Posterior cingulate gyrus (tissue), 11 donors: ENCODE measurements at places on chromosomes 1 and 21.

DNA sequence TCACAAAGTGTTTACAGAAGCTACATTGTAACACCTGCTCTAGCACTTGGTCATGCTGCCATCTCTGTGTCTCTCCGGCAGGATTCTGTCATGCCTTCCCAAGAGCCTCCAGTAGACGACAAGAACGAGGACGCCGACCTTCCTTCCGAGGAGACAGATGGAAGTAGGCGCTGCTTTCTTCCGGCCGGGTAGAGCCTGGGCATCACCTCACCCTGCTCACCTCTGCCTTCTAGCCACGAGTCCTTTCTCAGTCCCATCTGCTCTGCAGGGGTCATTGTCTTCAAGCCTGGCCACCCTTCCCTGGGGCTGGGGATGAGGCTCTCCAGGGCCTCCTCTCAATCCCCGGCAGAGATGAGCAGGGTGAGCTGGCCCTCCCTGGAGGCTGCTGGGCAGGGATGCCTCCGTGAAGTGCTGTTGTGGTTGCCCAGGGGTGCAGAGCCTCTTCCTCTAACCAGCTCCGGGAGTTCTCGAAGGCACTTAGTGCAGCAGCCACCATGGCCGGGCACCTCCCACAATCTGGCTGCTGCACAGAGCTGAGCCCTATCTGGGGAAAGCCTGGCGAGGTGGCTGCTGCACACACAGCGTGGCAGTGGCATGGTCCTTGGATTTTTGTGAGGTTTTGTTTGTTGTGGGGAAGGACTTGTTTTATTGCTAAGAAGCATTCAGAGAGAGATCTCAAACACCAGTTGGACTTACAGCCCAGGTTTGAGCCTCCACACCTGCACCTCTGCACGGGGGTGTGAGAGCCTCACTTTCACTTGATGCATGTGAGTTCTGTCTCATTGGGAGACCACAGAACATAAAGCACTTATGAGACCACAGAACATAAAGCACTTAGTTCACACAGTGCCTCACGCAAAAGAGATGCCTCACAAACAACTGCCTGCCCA, 48.4 kb downstream of the FAAP20 start:
- DNase-seq, result peak; percentile 61

DNA sequence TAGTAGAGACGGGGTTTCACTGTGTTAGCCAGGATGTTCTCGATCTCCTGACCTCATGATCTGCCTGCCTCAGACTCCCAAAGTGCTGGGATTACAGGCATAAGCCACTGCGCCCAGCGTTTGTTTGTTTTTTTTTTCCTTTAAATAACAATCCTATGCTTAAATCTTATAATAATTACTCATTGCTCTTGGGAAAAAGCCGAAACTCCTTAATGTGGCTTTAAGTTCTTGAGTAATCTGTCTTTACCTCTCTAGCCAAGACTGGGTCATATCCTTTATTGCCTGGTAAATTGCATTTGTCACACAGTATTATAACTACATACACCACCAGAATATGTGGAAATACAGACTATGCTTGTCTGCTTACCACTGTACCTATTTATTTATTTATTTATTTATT, 97.1 kb downstream of the MACF1 start:
- no peak for DNase-seq

- no peak for DNase-seq
Observed at GRCh38 chr1:84048820-84049219, 49.9 kb upstream of the TTLL7 start.

GRCh38 chr1:205147191-205147835, 25.5 kb upstream of the RBBP5 start:
- DNase-seq, result no peak

DNA sequence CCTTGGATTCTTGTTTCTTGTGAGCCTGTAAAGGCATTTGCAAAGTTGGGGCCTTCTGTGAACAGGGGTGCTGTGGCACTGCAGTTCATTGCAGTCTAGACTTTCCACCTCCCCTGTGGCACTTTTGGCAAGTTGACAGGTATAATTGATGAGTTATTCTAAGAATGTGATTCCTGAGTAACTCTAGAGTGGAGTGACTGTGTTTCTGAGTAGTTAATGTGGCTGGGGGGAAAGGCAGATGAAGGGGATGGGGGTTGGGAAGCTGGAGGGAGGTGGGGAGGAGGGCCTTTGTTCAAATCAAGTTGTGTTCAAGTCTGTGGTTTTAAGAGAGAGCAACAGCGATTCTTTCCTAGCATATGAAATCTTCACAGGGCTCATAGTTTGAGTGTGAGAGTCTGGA, 32.9 kb downstream of the PBX1 start:
- no peak for DNase-seq

- peak; percentile 55 for DNase-seq
Observed at GRCh38 chr1:205004351-205004750, 38.7 kb upstream of the CNTN2 start.

- no peak for DNase-seq
Observed at GRCh38 chr1:213268221-213268620, 217.2 kb downstream of the RPS6KC1 start.

- DNase-seq, result no peak
Observed at GRCh38 chr1:20148571-20149500, 9.7 kb downstream of the PLA2G2F start.

- DNase-seq, result no peak
Observed at GRCh38 chr21:36697851-36698384, 997 bp upstream of the SIM2 start.

- DNase-seq, result no peak
Observed at GRCh38 chr1:44220755-44221154, 7.5 kb downstream of the DMAP1 start.

DNA sequence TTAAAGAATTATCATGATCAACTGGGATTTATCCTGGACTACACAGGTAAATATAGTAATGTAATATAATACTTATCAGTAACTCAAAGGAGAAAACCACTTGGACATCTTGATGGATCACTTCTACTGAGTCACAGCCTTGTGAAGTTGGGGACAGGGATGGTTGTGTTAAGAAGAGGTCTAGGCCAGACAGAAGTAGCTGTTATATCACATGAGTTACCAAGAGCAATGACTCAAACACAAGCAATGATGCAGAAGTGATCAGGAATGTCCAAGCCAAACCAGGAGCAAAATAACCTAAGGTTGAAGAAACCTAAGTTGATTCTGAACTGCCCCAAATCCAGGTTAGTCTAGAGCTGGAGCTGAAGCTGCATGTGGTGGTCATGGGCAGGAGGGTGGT, 424.5 kb upstream of the DAB1 start:
- no peak for DNase-seq

- no peak for DNase-seq
Observed at GRCh38 chr1:11434501-11434900, 44.5 kb upstream of the DISP3 start.

GRCh38 chr1:160400223-160400645, at the start of gene VANGL2:
Gene VANGL2, plus strand, starts transcription at chr1:160400564. Its CDS starts 15,274 bp downstream, at chr1:160415838.
- DNase-seq, result peak; percentile 97

- no peak for DNase-seq
Observed at GRCh38 chr21:42346441-42346840, 4.4 kb downstream of the TFF2 start.

DNA sequence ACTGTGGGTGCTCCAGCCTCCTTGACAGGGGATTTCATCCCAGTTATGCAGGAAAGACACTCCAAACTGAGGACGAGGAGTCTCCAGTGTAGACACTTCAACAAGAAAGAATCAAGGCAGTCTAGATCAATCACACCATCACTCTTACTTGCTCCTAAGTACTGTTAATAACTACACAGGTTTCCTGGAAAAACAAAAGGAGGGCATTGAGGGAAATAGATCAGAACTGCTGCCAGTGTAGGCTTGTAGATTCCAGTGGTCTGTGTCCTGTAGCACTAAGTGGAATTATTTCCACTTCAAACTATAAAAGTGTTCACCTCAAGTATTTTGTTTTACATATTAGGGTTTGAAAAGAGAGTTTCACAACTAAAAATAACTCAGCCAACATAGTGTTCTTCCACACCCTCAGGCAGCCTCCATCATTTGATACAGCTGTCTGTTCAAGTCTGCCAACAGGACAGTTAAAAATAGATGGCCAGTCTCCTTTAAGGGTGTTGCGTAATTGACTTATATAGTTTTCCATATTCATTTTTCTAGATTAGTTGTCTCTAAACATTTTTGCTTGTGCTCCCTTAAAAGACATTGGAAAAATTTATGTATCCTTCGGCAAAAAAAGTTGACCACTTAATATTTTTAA, 32.0 kb upstream of the AGL start:
- no peak for DNase-seq

DNA sequence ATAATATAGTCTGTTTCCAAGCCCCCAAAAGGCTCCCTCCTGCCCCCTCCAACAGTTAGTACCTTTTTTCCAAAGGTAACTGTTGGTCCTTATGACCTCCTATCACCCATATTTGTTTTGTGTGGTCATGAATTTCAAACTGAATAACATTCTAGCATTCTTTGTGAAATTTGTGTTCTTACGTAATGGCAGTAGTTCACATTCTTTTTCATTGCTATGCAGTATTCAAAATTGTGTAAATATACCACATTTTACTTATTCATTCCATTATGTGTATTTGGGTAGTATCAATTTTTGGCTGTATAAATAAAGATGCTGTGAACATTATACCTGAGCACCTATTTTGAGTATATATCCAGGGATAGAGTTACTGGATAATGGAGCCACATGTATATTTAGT, 13.4 kb downstream of the RNF11 start:
- DNase-seq, result no peak

- no peak for DNase-seq
Observed at GRCh38 chr1:167665469-167665868, 35.4 kb downstream of the RCSD1 start.

DNA sequence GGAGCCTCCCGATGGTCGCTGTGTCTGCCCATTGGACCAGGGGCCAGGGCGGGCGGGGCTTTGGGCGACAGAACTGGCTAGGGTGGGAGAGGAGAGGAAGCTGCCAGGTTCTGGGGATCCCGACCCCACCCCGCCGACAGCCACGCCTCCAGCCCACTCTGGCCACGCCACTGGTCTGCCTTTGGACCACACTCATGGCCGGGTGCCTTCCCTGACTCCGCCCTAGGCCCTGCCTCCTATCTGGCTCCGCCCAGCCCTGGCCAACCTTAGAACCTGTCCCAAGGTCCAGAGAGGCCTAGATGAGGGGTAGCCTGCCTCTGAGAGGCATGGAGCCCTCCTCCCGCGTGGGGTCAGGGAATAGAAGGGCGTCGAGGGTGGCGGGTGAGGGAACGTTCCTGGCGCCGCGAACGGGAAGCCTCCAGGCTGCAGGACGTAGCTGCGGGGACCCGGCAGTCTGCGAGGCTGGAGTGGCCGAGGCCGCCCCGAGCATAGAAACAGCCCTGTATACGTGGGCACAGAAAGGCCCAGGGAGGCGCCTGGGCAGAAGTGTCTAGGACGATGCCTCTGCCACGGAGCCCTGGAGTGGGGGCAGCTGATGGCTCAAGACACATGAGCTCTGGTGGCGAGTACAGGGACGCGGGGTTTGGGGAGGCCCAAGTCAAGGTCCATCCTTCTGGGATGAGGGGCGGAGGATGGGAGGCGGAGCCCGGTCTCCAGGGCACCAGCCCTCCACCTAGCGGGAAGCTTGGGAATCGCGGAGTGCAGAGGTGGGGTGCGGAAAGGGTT, 11.5 kb upstream of the COL16A1 start:
- peak; percentile 79 for DNase-seq

GRCh38 chr1:177145106-177146070, 19.1 kb downstream of the ASTN1 start:
- DNase-seq, result no peak

DNA sequence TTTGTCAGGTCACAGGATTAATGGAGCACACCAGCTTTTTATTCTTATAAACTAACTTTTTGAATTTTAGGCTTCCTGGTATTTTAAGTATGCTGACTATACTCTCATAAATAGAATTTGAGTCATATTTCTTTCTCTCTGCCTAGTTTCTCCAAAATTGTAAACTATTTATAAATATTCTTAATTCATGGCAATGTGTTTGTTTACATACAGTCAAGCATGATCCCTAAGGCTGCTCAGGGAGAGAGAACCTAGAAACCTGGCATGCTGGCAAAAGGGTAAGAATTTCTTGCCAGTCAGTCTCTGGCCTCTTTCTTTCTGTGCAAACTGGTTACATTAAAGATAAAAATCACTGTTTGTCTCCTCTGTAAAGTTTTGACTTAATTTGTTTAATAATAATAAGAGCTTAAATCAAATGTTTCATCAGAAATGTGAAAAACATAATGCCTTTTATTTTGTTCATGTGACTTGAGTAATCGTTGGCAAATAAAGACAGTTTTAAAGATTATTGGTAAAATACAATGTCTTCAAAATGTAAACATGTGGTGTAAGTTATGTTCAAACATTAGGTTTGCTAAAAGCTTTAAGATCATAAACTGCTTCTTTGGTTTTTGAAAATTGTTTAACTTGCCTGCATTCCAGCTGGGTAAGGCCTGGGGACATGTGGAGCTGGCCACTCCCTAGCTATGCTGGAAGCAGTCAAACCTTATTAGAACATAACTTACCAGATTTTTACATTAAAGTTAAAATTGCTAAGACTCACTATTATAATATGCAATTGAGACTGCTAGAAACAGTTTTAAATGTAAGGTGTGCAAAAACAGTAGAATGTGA, 1401.7 kb downstream of the NCAM2 start:
- no peak for DNase-seq

- no peak for DNase-seq
Observed at GRCh38 chr1:244760471-244760870, 75.0 kb upstream of the COX20 start.

DNA sequence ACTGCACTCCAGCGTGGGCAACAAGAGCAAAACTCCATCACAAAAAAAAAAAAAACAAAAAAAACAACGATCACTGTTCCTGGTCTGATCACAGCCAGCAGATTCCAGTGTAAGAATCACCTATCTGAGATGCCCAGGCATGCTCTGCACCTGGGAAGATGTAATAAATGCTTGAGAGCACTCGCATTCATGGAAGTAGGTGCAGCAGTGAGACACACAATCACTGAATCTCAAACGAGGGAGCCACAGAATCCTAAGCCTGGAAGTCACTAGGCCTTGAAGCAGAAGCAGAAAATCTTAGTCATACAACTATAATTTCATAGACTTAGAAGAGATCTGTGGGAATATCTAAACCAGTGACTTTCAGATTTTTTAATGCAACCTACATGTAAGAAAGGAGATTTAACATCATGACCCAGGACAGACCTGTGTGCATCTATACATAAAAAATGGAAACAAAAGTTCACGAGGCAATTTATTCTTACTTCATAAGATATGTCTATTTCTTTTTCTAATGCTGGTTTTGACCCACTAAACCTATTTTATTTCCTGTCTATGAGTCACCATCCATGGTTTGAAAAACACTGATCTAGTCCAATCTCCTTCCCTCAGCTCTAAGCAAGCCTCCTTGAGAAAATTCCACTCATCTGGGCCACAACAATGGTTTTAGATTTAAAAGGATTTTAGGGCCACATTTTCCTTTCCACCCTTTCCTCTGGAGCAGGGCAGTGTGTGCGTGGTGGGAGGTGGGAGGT, 30.4 kb downstream of the RIMS3 start:
- no peak for DNase-seq

GRCh38 chr1:23555270-23555985, 3.9 kb downstream of the ID3 start:
- DNase-seq, result no peak

DNA sequence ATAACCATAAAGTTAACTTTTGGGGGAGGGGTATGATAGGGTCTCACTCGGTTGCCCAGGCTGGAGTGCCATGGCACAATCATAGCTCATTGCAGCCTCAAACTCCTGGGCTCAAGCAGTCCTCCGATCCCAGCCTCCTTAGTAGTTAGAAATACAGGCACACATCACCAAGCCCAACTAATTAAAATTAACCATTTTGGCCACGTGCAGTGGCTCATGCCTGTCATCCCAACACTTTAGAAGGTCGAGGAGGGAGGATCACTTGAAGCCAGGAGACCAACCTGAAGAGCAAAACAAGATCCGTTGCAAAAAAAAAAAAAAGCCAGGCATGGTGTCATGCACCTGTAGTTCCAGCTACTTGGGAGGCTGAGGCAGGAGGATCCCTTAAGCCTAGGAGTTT, 26.6 kb upstream of the MED18 start:
- no peak for DNase-seq
